Right renal cortex interstitium (tissue), 3 donors: ENCODE measurements at places on chromosomes 12 and 14.

DNA sequence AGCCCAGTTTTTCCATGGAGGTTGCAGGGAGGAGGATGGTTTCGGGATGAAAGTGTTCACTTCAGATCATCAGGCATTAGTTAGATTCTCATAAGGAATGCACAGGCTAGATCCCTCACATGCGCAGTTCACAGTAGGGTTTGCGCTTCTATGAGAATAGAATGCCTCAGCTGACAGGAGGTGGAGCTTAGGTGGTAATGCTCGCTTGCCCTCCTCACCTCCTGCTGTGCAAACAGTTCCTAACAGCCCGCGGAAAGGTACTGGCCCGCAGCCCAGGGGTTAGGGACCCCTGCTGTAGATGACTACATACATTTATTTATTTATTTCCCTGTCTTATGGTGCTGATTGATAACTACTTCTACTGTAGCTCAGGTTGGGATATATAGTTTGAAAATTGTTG lies 93.2 kb downstream of the FBXO33 start:
- DNase-seq = no peak

- no peak for DNase-seq
These were observed 2.6 kb downstream of the VEZT start for GRCh38 chr12:95220190-95220589.

DNA sequence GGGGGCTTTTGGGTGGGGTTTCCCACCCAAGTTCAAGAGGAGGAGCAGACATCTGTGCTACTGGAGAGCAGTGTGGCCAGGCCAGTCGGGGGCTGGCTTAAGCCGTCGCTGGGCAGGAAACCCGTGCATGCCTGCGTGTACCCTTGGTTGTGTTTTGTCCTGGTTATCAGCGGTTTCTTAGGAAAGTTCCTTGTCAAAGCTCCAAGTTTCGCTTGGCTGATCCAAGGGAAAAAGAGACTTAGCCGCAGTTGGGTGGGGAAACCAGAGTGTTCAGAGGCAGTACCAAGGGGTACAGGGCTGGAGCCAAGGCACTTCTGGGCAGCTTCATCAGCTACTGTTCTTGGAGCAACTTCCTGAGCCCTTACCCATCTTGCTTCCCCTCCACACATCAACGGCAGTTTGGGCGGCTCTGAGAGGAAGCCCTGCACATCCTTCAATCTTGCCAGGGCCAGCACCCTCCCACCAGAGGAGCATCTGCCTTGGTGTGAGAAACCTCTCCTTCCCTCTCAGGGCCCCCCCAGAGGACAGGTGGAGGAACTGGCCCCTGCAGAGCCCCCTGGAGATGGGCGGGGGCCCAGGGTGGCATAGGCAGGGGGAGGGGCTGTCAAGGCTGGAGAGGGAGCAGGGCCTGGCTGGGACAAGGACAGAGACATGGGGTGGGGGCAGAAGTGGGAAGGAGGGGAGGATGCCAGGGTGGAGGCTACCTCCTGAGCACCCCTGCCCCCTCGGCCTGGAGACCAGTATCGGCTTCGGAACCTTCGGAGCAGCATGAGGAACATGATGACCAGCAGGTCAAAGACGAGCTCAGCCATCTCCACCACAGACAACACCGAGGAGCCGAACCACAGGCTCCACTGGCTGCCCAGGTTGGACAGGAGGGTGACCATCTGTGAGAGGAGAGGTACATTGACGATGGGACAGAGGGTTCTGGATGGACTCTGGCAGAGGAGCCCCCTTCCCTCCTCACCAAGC lies 5.8 kb upstream of the TNFRSF1A start:
- DNase-seq = no peak

- DNase-seq = no peak
These were observed 514.3 kb upstream of the SEL1L start for GRCh38 chr14:82047777-82048470.
